H7 (cell line): ENCODE measurements at places on chromosomes 5 and 9. TPM values are rescaled to one million over a fixed set of nuclear protein-coding genes. Genes with fewer than 3 reads are reported as not detected.

DNA sequence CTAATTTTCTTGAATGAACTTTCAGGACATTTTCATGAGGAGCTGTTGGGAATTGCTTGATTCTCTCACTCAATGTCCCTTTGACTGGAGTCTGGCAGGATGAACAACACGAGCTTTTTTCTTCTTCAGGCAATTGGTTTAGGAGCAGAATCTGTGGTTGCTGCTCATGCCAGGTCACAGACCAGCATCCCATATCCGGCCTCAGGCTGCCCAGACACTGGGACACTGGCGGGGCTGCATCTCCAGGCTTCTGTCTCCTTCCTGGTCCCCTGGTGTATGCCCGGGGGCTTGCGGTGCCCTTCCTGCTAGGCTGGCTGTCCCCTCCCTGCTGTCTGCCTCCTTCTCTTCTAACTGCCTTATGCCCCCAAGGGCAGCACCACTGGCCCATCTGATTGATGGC lies 311.5 kb upstream of the DAP start:
- DNase-seq: no peak

Gene NUTM2F
- total RNA-seq: 0.69 TPM in 1 of 2 replicates, not detected in the other

DNA sequence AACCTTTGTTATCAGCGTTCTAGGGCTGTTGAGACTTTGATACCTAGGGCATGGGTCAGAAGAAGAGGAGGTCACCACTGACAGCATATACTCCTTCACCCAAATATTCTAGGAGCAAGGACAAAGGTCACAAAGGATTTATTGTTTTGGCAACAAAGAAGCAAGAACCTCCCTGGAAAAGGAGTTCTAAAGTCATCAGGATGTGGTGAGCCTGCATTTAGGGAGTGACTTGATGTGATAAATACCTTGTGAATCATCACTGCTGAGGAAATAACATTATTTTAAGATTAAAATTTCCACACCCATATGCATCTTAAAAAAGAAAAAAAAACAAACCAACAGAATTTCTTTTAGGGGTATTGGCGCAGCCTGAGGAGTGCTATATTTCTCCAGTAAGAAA lies 13.9 kb downstream of the IFNA1 start:
- no peak for DNase-seq

- no peak for DNase-seq
Measured at GRCh38 chr5:52922384-52922783, 66.8 kb upstream of the ITGA2 start.

- DNase-seq: no peak
Measured at GRCh38 chr9:78354324-78354973, 57.5 kb downstream of the PSAT1 start.

- no peak for DNase-seq
Measured at GRCh38 chr5:111374380-111374779, 138.0 kb downstream of the STARD4 start.

Gene FST
- total RNA-seq: 15.9 and 20.8 TPM in 2 replicates

DNA sequence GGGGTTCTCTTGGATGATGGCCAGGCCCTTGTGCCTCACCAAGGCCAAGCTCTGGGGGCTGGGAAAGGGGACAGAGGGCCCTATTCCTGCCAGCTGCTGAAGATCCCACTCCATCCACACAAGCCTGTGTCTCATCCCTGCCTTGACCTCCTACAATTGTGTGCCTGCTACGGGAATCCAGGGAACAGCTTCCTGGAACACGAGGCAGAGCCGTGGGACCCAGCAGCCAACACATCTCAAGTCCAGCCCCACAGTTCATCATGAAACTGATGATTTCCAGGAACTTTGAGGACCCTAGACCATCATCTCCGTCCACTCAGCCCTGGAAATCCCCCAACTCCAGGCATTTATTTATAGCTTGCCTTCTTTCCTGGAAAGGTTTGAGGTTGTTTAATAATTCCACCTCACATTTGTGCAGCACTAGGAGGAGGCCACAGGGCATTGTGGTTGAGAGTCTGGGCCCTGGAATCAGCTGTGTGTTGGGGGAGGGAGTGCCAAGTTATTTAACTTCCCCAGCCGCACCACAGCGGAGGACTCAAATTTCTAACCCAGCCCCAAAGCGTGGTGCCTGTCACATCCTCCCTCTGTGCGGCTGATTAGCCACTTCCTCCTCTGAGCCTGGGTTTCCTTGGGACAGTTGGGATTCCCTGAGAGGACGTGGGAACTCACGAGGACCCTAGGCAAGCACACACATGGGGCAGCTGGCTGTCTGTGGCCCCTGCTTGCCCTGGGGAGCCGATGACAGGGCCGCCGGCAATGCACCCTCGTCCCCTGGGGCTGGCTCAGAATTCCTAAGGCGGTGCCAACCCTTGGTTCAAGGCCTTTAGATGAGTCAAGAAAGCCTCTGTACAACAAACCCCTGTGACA lies 58.2 kb upstream of the GGTA1 start:
- DNase-seq: peak; percentile 83

Gene TRIO
- 39.7 and 49.3 TPM in 2 replicates for total RNA-seq

Gene ANKRD31
- 0.11 TPM in 1 of 2 replicates, not detected in the other for total RNA-seq

- no peak for DNase-seq
Measured at GRCh38 chr5:76305269-76305668, 97.8 kb upstream of the IQGAP2 start.

GRCh38 chr9:120583958-120584369 lies 4.0 kb upstream of the CDK5RAP2 start:
- DNase-seq: no peak

DNA sequence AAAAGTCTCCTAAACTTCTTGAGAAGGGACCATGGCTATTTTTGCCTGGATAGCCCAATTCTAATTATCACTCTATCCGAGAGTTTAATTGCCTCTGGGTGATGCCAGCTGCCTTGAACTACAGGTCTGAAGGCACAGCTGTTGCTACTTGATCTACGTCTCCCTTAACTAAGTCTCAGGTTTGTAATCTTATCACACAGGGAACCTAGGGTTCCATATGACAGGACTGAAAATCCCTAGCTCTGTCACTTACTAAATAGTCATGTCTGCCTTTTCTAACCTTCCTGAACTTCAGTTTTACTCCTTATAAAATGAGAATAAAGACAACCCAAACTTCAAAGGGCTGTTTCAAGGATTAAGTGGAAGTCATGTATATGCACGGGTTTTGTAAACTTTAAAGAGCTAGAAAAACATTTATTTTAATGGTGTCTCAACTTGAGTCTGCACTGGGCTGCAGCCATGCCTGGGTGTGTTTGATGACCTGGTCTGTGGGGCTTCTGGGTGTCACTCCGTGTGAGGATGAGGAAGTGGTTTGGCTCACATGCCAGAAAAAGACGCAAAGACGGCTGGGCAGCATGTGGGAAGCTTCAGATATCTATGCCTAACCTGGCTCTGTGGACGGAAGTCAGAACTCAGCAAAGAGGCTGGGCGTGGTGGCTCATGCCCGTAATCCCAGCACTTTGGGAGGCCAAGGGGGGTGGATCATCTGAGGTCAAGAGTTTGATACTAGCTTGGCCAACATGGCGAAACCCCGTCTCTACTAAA lies 129.3 kb upstream of the SLC44A1 start:
- no peak for DNase-seq

GRCh38 chr9:121331549-121331948 lies 38.5 kb downstream of the STOM start:
- DNase-seq: no peak

Gene DBH
- 0.07 TPM in 1 of 2 replicates, not detected in the other for total RNA-seq

DNA sequence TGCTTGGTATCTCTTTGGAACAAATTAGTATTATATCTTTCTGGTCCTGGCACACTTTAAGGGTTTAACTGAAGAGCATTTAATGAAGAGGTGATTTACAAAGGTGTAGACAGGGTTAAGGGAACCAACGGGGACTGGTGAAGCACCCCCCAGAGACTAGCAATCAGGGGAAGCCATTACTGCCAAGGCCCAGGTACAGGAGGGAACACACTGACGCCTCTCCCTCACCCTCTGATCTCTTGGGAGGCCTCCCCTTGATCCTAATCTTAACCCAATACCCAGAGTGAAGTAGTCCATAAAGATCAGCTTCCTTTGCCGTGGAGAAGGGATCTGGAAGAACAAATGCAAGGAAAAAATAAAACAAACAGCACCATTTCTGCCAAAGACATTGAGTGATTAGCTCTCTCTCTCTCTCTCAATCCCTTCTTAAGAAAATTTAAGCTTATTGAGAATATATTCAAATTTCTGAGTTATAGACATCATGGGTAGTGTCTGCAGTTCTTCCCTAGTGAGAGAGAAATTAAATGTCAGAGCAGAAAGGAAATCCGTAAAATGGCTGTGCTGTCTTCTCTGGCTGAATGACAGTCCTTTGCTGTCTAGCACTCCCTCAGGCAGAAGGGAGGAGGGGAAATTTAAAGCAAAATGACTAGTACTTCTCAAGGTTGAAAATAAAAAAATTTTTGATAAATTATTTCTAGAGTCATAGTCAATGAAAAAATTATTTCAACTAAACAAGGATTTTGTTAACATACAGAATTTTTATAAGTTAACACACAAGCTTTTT lies 20.0 kb downstream of the F2R start:
- DNase-seq: no peak

DNA sequence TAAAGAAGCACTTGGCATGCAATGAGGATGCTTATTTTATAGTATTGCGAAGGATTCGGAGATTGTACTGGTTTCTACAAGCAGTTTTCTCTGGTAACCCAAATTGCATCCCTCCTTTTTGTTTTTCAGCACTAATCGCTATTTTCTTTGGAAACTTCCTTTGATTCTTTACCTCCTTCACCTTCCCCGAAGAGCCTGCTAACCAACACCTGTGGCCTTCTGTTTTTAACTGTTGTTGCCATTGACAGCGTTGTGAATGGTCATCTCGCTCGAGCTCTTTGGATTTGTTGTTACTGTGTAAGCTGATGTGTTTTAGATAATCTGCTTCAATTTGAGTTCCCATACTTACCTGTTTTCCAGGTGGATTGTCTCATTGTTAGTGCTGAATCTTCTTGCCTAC lies 1.1 kb downstream of the CNOT6 start:
- DNase-seq: no peak

GRCh38 chr9:135221951-135222631 lies 134.6 kb downstream of the OLFM1 start:
- peak; percentile 92 for DNase-seq

- DNase-seq: no peak
Measured at GRCh38 chr9:73780916-73781315, 629.3 kb downstream of the ANXA1 start.
